Lower lobe of right lung (tissue), 2 donors: ENCODE measurements at places on chromosomes 2 and 18. TPM values are rescaled to one million over a fixed set of nuclear protein-coding genes. Genes with fewer than 3 reads are reported as not detected.
A peak's percentile ranks its signal among the peaks of the same experiment; 100 is the strongest.

Gene FSIP2
- total RNA-seq, result 0.27 TPM

Gene SDC1
- 90.0 TPM for total RNA-seq

Gene QPCT
- 8.6 TPM for total RNA-seq

DNA sequence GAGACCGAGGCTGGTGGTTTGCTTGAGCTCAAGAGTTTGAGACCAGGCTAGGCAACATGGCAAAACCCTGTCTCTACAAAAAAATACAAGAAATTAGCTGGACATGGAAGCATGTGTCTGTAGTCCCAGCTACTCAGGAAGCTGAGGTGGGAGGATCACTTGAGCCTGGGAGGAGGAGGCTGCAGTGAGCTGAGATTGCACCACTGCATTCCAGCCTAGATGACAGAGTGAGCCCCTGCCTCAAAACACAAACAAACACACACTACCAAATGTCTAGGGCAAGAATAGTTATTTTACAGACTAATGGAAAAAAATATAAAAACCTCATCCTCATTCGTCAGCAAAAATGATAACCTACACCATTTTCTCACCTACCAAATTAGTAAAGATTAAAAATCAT lies 15.3 kb downstream of the BUB1 start:
- no peak for DNase-seq

- no peak for DNase-seq
These were observed 887.5 kb upstream of the NRXN1 start for GRCh38 chr2:51919395-51919794.

- peak; percentile 88 for DNase-seq
These were observed 378.5 kb upstream of the ID2 start for GRCh38 chr2:8303322-8303832.

Gene FOXI3
- total RNA-seq, result not detected

DNA sequence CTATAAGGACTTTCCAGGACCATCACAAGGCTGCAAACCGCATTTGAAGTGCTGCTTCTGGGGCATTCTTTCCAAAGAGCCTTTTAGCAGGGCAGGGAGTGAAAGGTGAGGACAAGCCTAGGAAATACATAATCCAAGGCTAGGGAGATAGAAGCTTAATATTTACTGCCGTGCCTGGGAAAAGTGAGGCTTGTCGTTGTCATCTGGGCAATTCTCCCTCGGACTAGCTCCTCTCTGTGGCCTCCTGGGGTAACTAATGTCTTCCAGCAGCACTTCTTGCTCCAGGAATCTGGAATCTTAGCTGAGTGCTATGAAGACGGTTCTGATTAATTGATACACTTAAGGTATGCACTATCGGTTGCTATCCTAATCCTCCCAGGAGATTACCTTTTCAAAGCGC lies 69.3 kb upstream of the ATL2 start:
- DNase-seq, result no peak

DNA sequence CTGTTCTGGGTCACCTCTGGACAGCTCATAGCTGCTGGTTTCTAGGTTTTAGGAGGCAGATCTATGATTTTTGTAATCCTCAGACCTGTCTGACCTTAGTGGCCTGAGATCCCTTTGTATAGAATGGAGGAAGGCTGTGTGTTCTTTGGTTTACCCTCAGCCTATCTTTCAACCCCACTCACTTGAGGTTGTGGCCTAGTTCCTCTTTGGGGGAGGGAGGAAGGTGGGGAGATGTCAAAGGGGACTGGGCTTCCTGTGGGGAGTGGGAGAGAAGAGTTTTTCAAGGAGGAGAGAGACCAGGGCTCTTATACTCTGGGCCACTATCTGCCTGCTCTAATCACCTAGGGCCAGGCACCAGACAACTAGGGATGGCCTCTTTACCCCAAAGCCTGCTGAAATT lies 28.5 kb downstream of the SEMA4F start:
- no peak for DNase-seq

Gene MC2R
- not detected for total RNA-seq

GRCh38 chr2:160510617-160511016 lies 17.0 kb upstream of the RBMS1 start:
- no peak for DNase-seq

Gene SF3B6
- 65.5 TPM for total RNA-seq

Gene RSAD2
- total RNA-seq, result 21.9 TPM

Gene CHRND
- total RNA-seq, result not detected

- no peak for DNase-seq
These were observed 39.5 kb downstream of the INPP4A start for GRCh38 chr2:98484121-98484557.

DNA sequence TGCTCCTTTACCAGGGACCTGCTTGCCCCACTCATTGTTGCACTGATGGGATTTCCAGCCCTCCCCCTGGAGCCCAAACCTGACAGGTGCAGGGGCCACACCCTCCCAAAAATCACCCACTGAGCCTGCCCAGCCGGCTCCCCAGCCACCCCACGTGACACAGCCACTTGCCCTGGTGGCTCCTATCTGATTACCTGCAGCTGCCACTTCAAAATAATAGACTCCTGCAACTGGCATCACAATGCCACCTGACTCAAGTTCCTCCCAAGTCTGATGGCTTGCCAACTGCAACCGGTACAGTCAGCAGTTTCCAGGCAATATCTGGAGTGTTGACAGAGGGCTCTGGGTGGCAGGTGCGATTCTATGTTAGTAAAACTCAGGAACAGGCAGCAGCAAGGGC lies 66.2 kb downstream of the CRACDL start:
- DNase-seq, result peak; percentile 88

DNA sequence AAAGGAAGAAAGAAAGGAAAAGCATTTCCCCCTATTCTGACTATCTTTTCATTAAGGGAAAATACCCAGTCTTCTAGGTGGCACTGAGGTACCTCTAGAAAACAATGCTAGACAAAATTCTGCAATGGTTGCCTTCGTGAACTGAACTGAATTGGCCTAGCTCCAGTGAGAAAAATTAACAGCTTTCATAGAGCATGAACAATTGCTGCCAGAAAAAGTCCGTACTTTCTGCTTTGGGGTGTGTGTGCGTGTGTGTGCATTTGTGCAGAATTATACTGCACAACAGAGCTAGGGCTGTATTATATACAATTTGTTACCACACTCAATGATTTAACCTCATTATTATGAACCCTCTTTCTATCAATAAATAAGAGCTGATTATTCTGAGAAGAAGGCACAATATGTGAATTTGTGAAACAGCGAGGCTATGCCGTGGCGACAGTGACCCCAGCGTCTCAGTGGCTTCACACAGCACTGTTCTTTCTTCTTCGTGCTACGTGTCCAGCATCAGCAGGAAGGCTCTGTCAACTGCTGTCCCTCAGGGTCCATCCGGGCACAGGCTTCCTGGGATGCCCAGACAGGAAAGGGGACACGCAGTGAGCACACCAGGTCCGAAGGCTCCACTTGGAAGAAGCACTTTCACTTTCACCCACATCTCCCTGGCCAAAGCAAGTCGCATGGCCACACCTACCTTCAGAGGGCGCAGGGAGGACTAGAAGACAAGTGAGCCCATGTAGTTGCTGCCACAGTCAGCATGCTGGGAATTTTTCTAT lies 47.5 kb downstream of the PTGR3 start:
- DNase-seq, result no peak

Gene PDCD1
- 1.4 TPM for total RNA-seq

DNA sequence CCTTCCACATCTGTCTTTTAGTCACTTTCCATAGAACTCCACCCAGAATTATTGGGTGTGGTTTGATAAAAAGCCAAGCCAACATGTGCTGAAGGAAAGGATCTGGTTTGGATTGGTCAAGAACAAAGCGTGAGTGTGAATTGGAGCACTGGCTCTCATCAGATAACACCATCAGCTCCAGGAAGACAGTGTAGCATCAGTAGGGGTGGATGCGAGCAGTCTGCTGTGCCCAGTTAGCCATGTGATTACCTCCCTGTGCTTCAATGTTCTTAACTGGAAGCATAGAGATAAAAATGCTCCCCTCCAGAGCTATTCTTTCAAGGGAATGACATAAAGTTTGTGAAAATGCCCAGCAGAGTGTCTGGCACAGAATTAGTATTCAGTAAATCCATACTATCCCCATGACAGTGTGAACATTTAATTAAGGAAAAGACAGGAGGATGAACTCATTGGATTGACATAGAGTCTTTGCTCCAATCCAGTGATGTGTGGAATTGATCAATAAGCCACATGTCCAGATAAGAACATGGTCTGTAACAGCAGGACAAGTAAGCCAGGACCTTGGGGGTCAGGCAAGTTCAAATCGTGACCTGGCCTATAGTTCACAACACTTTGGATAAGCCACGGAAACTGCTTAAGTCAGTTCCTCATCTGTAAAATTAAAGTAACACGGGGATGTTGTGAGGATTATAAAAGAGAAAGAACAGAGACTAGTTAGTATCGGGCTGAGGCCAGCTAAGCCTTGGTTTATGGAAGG lies 68.0 kb downstream of the FAM124B start:
- no peak for DNase-seq

DNA sequence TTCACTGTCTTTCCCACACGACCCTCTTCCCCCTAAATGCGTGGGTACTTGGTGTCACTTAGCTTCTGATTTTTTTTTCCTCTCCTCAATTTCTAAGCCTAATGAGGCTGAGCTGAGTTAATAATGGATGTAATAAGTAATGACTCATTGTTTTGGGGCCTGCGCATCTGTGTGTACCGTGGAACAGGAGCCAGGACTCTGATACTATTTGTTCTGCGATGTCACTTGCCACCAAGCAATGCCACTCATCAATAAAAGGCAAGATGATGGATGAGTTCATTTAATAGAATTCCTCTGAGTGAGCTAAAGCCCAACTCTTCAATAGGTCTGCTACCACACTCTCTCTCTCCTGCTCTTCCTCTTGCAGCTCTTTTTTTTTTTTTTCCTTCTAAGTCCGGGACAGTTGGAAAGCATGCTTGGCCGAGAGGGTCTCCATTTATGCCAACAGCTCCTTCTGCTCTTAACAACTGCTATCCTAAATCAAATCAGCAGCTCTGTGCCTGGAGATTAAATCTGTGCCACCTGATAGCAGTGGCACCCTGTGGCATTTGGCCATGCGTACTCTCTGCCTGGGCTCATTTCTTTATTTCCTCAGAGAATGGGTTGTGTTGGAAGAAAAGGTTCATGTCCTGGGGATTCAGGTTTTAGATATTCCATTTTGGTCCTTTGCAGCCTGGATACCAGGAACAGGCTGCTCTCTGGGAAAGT lies 1284.2 kb upstream of the PIK3C3 start:
- no peak for DNase-seq

DNA sequence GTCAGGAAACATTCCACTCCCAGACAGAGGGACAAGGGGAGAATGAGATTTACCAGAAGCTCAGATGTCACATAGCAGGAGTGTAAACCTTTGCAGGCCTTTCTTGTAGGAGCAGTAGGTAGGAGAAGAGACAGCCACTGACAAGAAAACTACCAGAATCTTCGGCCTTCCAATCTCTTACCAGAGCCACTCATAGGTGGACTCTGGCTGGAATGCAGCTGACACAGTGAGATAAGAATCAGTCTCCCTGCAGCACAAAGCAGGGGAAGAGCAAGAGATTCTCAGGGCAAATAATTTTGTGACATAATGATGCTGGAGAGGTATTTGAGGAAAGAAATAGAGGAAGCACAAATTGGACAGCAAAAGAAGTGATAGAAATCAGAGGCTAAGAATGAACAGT lies 1534.5 kb downstream of the DPP10 start:
- no peak for DNase-seq

DNA sequence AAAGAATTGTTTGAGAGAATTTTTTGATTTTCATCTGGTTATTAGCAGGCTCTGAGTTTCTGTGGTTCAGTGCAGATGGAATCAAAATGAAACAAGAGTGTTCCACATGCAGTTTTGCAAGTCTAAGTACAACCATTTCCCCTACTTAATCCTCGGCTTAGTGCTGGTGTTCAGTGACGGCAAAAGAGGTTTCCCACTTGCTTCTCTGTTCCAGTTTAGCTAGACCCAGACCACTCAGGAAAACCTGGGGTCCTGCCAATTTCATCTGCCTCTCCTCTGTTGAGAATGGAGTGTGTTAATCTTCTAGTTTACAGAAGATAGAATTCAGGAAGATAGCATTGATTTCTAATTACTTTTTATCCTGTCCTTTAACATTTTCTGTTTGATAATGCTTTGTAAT lies 996.2 kb upstream of the FANCL start:
- DNase-seq, result no peak

- no peak for DNase-seq
These were observed 46.3 kb upstream of the LPIN2 start for GRCh38 chr18:3059272-3059671.

Gene STPG4
- 0.77 TPM for total RNA-seq

- DNase-seq, result no peak
These were observed 128.7 kb downstream of the OSBPL1A start for GRCh38 chr18:24268784-24269550.

DNA sequence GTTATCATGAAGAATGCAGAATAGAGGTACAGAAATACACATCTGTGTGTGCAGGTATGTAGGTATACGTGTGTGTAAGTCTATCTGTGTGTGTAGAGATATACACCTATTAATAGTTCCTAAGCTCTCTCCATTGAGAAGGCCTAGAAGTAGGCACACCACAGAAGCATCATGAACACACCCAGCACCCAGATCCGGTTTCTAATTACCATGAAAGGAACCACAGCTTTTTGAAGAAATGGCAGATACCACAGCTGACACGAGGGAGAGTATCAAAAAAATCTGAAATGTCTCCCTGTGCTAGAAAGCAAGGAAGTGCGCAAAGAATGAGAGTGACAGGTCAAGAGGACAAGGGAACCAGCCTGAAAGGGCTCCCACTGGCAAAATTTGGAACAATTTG lies 27.7 kb upstream of the AP1S3 start:
- DNase-seq, result no peak

Gene GALR1
- not detected for total RNA-seq

- DNase-seq, result no peak
These were observed 245.1 kb downstream of the KCNS3 start for GRCh38 chr2:18123577-18123976.

Gene ALPP
- 6.0 TPM for total RNA-seq

- peak; percentile 54 for DNase-seq
These were observed 14.7 kb upstream of the ITGB6 start for GRCh38 chr2:160214461-160215445.

Gene OSR1
- 15.5 TPM for total RNA-seq

DNA sequence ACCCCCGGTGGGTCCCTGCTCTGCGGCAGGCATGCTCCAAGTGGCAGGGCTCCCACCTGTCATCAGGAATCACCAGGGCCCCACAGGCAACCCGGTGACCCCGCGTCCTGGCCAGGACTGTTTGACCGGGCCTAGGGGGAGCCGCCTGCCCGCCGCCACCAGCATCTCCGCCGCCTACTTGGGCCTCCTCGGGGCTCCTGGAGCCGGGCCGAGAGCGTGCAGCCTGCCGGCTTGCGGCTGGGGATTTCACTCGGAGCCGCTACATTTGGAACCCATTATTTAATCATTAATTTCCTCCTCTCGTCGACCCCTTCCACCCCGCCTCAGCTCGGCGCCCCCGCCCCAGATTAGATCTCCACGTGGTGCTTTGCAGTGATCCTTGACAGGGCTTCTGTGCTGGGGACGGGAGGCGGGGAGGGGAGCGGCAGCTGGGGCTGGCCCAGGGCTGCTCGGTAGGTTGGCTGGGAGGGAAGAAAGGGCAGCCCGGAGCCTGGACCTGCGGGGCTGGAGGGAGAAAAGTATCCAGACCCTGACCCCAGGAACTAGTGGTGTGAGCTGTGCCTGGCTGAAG lies 295.4 kb downstream of the CYP26B1 start:
- DNase-seq, result no peak

Gene TEX44
- not detected for total RNA-seq

- no peak for DNase-seq
These were observed 66.2 kb downstream of the SP3 start for GRCh38 chr2:173898996-173899395.

GRCh38 chr2:202452744-202453143 lies 76.6 kb downstream of the BMPR2 start:
- DNase-seq, result no peak

Gene DLGAP1
- 3.8 TPM for total RNA-seq

Gene L3MBTL4
- 16.9 TPM for total RNA-seq
